NCI-H1105 treated with DMSO at 0.1 percent for 48 hours (cell line): ENCODE measurements at places on chromosomes 12 and 14.
A peak's percentile ranks its signal among the peaks of the same experiment; 100 is the strongest.

- DNase-seq = no peak
These were observed 297.5 kb upstream of the PRKD1 start for GRCh38 chr14:30225176-30225575.

DNA sequence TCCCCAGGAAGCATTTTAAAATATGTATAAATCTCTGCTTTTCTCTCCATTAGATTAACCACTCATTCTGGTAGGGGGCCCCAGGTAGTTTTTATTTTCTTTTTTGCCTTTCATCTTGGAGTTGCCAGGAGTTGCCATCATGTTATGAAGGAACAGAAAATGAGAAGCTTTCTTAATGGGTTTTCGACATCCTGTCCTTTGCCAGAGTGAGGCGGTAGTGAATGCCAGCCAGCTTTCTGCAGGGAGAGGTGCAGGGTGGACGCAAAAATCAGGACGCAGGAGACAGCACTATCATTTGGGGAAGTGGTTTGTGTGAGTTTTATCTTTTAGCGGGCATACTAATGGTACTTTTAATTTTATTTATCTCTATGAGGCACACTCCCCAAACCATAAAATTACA, 1.7 kb downstream of the RASSF8 start:
- DNase-seq = peak; percentile 21

- DNase-seq = no peak
These were observed 11.2 kb downstream of the ETV6 start for GRCh38 chr12:11660624-11661023.

DNA sequence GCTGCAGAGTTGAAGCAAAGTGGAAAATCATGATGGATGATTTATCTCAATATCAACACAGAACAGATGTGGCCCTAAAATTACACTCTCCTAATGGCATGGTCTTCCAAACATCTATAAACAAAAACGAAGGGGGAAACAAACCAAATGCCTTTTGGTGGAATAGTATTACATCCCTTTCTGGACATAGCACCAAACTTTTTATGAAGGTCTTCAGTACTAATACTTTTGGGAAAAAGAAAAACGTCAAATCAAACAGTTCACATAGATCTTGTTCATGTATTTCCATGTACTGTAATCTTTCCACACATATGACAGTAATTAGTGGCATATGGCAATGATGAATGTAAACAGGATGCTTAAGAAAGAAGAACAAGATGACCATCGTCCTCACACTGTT, 22.9 kb upstream of the ANAPC7 start:
- no peak for DNase-seq

DNA sequence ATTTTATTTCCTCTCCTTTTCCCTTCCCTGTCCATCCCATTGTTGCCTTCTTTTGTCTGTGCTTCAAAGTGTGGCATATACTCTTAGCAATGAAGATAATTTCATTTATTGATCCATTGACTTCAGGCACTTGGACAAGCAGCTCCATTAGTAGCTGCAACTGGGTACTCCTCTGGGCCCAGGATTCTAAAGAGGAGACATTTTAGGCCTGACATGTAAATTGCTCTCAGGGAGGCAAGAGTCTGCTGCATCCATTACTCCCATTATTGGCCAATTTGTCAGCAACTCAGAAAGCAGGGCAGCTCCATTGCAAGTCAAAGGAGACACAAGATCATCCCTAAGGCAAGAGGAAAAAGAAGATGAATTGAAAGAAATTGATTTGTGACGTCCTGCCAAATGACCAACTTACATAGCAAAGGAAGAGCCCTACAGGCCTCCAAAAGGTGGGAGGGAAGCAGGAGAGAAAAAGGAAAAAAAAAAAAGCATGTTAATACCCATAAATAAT, 1094.1 kb upstream of the FLRT2 start:
- no peak for DNase-seq

DNA sequence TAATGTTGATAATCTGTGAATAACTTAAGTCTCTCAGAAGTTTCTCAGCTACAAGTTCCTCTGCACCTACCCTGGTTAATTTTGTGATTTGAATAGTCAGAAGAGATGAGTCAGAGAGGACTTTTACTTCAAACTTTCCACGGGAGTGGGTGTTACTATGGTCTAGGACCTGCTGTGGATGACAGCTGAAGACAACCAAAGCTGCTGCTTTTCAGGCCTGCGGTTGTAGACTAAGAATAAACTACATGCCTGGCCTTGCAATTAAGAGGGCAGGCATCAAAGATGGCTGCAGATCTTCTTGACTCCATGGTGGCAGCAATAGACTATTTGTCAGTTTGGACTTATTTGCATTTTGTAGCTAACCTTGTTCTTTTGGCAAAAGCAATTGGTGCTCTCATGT, 227.1 kb upstream of the KRR1 start:
- no peak for DNase-seq

- no peak for DNase-seq
These were observed 35.5 kb upstream of the SOCS2 start for GRCh38 chr12:93536766-93537488.

GRCh38 chr12:62306569-62307530, 46.6 kb downstream of the USP15 start:
- no peak for DNase-seq

GRCh38 chr12:45637706-45638105, 91.8 kb upstream of the ARID2 start:
- DNase-seq = no peak

- DNase-seq = no peak
These were observed 43.2 kb upstream of the BMAL2 start for GRCh38 chr12:27289414-27289813.

DNA sequence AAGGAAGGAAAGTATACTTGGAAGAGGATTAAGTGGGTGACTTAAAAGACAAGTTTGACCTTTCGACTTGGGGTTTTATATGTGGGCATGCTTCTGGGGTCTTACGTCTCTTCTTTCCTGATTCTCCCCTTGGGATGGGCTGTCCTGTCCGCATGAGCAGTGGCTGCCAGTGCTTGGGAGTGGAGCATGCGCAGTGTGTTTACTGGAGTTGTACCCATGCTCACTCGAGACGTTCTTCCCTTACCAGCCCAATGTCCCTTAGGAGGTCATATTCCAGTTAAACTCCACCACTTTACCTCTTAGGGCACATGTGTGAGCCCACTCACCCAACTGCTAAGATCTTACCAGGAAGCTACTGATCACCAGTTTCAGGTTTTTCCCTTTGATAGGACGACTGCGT, 20.0 kb upstream of the CHST11 start:
- no peak for DNase-seq

DNA sequence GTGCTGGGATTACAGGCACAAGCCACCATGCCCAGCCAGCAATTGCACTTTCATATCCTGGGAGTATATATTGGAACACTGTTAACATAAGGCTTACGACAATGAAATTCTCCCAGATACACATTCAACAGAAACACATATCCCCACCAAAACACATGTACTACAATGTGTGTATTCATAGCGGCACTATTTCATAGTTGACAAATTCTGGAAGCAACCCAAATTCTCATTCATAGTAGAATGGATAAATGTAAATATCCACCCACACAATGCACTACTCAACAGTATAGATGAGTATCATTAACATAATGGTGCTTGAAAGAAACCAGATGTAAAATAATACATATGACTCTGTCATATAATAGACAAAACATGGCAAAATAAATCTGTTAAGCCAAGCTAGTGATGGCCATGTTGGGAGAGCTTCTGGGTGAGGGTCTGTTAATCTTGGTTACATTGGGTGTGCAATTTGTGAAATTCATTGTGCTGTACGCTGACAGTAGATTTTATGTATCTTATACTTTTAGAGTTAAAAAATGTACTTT, 2.6 kb upstream of the DNAAF2 start:
- no peak for DNase-seq

GRCh38 chr12:91574391-91574790, 391.8 kb upstream of the DCN start:
- DNase-seq = no peak

- DNase-seq = no peak
These were observed 138.0 kb downstream of the SLC38A6 start for GRCh38 chr14:61119006-61119405.

- no peak for DNase-seq
These were observed 131.2 kb downstream of the CRADD start for GRCh38 chr12:93808169-93808899.

- DNase-seq = no peak
These were observed 134.4 kb downstream of the ADGRD1 start for GRCh38 chr12:131087991-131088700.

GRCh38 chr12:906062-906585, 43.4 kb downstream of the RAD52 start:
- no peak for DNase-seq
